ENCODE measurements at places on chromosomes 1 and 21.
A peak's percentile ranks its signal among the peaks of the same experiment; 100 is the strongest.

DNA sequence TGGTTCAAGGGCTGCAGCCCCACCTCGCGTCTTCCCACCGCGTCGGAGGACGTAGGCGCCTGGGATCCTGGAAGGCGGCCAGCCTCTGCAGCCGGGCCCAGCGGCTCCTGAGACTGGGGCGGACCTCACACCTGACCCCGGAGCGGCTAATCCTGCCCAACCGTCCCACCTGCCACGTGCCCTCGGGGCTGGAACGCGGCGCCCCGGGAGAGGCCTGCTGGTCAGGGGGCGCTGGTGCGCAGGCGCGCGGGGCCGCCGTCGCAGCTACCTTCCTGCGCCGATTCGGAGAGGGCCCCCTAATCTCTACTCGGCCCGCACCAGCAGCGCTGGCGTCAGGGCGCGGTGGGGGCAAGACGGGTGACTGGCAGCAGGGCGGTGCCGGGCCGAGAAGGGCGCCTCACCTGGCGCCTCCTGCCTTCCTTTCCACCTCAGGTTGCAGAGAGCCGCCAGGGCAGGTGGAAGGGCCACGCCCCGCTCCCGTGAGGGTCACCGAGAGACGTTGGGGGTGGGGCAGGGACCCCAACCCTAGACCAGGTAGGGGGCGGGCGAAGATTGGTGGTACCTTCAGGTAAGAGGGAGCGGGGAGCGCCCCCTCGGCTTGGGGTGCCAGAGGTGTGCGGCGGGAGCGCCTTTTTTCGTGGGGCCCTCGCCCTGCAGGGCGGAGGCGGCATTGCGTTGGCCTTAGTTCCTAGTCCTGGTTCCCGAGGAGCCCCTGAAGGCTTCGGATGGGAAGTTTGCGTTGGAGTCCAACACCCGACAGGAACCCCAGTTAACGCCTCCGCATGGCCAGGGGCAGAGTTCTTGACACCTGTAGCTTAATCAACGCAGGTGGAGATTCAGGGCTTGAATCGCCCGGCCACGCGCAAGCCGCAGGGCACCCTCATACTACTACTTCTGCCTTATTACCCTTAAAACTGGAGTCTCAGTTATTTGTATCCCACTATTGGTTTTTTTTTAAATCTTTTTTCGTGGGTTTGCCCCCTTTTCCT lies at the start of gene TDRD5:
Gene TDRD5 (plus strand): TSS at position 241 of the 989 bp plus-strand sequence. CDS start 784 bp downstream, outside the sequence.
- DNase-seq: no peak

DNA sequence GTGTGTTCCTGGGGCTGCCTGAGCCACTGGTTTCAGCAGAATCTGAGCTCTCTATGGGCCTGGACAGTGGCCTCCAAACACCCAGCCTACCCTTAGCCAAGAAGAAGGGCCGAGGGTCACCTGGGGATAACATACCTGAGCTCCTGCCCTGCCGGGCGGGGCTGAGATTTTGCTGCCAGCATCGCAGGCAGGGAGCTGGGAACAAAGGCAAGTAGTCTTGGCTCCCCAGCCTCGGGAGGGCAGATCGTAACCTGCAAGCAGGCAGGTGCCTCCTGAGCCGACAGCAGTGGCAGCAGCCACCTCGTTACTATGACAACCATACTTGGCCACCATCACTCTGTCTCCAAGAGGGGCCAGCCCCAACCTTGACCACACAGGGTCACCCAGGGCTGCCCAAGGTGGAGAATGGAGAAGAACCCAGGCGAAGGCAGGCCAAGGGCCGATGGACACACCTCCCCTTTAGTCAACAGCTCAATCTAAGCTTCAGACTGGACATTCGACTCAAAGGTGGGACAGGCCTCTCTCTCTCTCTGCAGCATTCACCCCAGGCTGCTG lies 54.6 kb downstream of the TOMM20 start:
- DNase-seq: no peak

DNA sequence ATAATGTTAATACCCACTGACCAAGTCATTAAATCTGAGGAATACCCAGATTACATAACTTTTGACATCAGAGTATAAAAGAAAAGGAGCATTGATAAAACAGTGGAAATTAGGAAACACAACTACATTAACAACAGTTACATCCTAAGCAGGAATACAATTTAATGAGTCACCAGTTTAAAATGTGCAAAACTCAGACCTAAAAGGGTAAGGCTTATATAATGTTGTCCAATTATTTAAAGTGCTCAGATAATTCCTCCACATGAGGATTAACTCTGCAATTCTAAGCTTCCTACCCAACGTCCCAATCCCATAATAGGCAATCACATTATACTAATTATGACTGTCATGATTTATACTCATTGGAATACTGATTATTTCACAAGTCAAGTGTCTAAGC lies 50.5 kb downstream of the ABL2 start:
- DNase-seq: no peak

DNA sequence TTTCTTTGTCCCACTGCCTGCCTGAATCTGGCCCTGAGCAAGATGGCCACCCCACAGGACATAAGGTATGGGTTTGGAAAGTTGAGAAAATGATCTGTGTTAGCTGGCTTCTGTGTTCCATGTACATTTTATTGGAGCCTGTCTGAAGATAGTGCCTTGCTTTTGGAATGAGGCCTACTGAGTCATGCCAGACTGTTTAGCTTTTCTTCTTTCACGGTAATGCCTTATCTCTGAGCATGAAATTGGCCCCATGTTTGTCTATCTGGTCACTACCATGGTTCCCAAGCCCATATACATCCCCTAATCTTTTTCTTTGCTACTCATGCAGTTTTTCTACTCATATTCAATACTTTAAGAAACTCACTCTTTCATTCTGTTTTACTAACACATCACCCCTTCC lies 85.1 kb upstream of the LMO4 start:
- DNase-seq: no peak

DNA sequence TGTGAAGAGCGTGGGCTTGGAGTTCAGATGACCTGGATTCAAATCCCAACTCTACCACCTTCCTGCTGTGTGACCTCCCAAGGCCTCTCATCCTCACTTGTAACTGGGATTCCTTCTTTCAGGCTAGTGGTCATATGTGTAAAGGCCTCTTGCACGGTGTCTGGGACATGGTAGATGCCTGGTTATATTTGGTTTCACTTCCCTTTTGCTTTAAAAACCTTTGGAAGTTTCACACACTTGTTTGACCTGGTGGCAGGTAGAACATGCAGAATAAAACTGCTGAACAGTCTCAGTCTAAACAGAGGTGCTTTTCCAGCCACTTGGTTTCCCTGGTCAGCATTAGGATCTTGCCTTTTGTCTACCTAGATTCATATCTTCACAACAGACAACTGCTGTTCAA lies 37.0 kb upstream of the RCAN3 start:
- DNase-seq: no peak

GRCh38 chr1:973459-974292 lies 7.4 kb downstream of the PLEKHN1 start:
- no peak for DNase-seq

DNA sequence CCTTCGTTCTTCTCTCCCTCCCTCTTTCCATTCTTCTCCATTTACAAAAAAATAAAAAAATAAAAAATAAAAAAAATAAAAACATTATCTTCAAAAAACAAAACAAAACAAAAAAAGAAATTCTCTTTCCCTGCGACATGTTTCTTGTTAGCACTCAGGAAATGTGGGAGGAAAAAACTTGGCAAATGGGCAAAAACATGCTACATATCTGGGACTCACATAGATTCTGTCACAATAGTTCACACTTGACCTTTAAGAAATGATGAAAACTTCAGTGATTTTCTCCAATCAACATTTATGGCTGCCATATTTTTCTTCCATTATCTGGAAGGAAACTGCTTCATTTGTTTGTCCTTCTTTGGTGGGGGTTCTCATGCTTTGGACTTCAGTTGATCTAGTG lies 109.3 kb downstream of the PRKAB2 start:
- no peak for DNase-seq

- no peak for DNase-seq
These were observed 106.6 kb downstream of the ACTL8 start for GRCh38 chr1:17861685-17862084.

- no peak for DNase-seq
These were observed 5.0 kb downstream of the NDUFS2 start for GRCh38 chr1:161207173-161207572.

DNA sequence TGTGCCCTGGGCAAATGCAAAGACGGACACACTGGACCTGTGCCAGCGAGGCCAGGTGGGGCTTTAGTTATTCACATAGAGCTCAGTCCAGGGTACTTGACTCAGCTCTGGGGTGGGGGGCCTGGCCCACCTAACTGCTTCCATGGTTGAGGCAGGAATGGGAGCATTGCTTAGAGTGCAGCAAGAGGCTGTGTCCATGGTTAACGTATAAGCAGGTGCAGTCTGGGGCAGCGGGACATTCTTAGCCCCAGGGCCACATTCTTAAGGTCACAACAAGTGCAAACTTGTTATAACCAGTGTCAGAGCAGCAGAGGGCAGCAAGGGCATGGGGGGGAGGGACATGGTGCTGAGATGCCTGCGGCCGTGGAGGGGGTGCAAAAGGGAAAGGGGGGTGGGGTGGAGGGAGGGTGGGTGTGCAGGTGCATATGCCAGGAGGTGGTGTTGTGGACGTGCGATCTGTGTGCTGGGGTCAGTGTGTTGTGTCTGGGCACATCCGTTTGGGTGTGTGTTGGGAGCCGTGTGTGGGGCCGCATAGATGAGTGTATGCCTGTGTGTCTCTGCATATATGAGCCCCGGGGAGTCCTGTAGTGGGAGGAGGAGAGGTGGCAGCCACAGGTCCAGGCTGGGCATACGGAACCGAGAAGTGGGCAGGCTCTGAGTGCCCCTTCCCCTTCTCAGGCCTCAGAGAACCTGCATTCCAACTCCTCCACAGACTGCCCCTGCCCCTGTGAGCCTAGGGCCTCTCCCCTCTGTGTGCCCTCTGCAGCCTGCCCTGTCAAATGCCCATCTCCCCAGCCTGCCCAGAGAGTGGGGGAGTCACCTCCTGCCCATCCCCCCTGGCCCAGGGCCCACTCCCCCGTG lies 8.4 kb downstream of the KCNJ10 start:
- DNase-seq: no peak

GRCh38 chr1:218347723-218348627 lies 2.8 kb downstream of the TGFB2 start:
- DNase-seq: no peak

GRCh38 chr21:45950740-45951515 lies 30.6 kb upstream of the COL6A1 start:
- no peak for DNase-seq

DNA sequence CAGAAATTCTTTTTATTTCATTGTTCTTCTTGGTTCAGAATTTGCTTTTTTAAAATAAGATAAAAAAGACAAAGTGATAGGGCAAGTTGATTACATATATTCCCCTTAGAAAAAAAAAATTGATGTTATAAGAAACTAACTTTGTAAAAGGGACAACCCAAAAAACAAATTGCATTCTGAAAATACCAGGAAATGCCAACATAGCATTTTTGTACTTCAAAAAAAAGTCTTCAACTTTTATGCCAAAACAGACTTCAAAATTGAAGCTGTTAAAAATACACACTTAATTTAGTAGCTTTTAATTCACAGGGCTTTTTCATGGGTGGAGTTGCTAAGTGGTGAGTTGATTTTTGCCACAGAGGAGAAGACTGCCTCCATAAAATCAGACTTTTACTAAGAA lies 70.9 kb downstream of the ODF2L start:
- DNase-seq: no peak

DNA sequence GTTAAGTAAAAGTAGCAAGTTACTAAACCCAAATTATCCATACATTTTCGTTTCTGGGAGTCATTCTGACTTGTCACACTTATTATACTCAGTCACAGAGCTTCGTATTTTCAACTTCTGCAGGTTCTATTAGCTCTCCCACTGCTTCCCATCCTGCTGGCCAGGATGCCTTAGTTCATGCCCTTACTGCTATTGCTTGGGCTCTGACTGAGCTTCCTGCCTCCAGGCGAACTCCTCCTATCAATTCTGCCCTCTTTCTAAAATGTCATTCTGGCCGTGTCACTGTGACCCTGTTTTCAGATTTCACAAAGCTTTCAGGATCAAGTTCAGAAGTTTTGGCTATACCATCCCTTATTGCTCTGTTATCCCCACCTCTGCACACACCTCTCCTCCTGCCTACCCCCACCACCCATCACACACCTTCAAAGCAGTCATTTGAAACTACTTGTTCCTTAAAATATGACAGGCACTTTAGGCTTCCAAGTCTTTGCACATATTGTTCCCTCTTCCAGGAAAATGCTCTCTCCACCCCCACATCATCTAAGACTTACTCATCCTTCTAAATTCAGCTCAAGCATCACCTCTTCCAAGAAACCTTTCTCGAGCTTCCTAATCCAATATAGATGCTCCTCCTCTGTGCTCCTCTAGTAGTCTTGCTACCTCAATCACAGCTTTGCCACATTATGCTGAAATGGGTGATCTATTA lies 278.0 kb downstream of the BRINP2 start:
- DNase-seq: no peak

DNA sequence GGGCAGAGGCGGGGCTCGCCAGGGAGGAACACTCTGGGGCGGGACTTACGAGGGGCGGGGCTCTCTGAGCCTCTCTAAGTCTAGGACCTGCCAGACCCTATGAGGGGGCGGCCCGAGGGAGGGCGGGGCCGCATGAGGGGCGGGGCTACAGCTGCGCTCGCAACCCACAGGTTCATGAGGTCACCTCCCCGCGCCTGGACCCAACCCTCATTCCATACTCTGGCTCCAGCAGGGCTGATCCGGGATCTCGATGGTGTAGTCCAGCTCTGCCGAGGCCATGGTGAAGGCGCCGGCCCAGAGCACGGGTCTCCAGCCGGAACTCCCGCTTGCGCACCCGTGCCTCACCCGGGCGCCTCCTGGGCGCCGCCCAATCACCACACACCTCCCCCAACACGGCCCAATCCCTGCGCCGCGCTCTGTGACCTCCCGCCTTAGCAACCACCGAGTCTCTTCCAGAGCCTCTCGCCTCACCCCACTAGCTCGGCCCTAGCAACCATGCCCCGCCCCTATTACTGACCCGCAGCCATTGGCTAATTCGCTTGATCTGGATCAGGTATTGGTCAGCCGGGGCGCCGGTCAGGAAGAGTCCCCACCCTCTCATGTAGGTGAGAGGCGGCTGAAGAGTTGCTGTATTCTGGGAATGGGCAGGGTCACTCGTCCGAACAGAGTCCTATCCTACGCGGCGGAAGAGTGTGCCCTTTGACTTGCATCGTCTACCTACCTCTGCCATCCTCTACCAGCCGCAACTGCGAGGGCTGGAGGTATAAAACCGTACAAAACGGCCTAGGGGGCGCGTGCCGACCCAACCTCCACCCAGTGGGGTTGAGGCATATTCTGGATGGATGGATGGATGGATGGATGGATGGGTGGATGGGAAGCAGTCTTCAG lies at the start of the genes ARMH1 and TMEM53:
Gene ARMH1 (plus strand): TSS at position 602 of the 888 bp plus-strand sequence. CDS start 14,984 bp downstream, outside the sequence.
Gene TMEM53 (minus strand): TSS at position 369 of the 888 bp plus-strand sequence. CDS start 90 bp downstream, at position 279.
- peak; percentile 96 for DNase-seq

DNA sequence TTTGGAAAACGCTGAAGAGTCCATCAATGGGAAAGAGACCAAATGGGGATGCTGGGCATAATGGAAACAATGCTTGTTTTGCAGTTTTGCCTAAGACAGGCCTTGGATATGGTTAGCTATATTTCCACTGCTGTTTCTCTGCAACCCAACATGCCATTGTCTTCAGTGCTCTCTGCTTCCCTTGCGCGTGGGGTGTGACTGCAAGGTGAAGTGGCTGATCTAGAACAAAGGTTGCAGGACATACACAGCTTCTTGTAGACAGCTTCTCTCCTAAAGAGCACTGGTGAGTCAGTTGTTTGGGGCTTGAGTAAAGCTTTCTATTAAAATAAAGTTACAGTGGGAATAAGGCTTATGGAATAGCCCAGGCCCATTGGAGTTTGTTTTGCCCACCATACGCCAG lies 33.0 kb downstream of the RUNX1 start:
- no peak for DNase-seq

GRCh38 chr21:46023555-46023954 lies 42.0 kb downstream of the COL6A1 start:
- no peak for DNase-seq

All from activated effector memory CD4-positive, alpha-beta T cell treated with Interleukin-2 at 50 U/mL for 16 hours (primary cell).